ENCODE measurements at places on chromosomes 13 and 19.

DNA sequence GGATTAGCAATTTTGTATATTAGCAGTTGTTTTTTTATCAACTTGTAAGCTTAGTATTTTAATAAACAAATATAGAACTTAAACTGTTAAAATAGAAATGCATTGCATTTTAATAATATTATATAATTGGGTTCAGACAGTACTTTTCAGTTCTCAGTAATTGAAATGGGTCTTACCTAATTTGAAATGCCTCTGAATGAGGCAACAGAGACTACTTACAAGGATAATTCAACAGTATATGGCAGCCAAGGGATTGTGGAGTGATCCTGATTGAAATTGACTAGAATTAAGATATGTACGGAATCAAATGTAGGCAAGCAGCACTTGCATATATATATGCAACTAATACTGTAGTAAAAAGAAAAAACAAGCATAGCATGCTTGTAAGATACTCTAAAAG, 1503.9 kb upstream of the MIR17HG start:
- DNase-seq, result no peak

GRCh38 chr19:369876-370275, 25.3 kb upstream of the MIER2 start:
- no peak for DNase-seq

DNA sequence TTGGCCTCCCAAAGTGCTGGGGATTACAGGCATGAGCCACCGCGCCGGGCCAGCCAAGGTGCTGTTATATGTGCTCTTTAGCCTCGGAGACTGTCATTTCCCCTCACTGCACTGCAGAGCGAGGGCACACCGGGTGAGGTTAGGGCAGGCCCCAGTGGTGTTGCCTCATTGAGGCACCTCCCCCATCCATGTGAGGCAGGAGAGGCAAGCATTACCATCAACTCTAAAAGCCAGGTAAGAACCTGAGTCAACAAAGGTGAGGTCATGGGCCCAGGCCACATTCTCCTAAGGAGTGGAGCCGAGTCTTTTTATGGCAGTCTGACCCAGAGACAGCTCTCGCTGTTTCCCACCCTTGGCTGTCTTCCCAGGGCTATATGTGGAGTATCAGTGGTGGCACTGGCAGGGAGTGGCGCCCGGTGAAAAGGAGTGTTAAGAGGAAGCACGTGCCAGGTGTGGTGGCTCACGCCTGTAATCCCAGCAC, 10.9 kb downstream of the B3GNT8 start:
- DNase-seq, result no peak

- DNase-seq, result no peak
These were observed 277.6 kb downstream of the SLITRK6 start for GRCh38 chr13:85521657-85522056.

- no peak for DNase-seq
These were observed 13.8 kb upstream of the ZNF846 start for GRCh38 chr19:9782338-9782737.

DNA sequence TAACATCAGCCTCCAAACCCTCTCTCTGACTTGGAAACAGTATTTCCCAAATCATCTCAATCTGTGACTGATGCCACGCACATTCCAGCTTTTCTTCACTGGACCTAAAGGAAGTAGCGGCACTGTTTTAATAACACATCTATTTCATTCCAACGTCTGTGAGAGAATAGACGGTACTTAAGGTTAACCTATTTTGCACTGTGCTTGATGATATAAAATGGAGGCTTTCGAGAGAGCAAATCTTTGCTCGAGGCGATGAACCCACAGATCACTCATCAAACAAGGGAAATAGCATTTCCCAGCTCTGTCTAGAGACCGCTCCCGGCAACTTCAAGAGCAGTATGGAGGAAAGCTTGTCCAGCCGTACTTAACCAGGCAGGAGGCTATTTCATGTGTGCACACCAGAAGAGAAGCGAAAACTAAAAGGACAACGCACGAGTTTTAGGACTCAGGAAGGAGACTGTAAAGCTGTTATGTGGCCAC, 2.9 kb downstream of the UBL3 start:
- no peak for DNase-seq

- no peak for DNase-seq
These were observed 55.8 kb upstream of the ATP12A start for GRCh38 chr13:24624363-24624762.

DNA sequence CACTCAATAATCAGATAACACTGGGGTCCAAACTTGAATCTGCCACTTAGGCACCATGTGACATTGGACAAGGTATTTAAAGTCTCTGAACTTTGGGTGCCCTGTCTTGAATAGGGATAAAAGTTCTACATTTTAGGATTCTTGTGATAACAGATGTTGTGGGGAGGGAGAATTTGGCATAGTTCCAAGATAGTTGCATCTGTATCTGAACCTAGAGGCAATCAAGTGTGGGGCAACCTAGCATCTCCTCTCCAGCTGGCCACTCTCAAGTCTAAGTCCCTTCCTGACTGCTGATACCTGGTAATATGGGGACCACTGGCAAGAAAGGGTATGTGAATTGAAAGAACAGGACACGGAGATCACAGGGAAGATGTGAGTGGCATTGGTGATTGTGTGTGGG, 256.1 kb downstream of the FOXO1 start:
- DNase-seq, result no peak

DNA sequence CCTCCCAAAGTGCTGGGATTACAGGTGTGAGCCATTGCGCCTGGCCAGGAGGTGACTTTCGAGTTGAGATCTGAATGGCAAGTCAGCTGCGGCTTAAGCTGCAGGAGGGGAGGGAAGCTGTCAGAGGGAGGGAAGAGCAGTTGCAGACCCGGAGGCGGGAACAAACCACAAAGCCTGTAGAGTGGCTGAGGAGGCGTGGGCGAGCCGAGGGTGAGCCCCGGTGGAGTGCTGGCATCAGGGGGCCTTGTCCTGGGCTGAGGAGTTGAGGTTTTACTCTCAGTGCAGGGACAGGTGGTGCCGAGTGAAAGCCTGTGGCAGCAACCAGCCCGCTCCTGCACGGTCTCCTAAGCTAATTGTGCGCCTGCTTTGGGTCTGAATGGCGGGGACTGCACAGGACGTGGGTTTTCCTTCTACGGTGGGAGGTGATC, 24.2 kb downstream of the PPP1R37 start:
- DNase-seq, result no peak

DNA sequence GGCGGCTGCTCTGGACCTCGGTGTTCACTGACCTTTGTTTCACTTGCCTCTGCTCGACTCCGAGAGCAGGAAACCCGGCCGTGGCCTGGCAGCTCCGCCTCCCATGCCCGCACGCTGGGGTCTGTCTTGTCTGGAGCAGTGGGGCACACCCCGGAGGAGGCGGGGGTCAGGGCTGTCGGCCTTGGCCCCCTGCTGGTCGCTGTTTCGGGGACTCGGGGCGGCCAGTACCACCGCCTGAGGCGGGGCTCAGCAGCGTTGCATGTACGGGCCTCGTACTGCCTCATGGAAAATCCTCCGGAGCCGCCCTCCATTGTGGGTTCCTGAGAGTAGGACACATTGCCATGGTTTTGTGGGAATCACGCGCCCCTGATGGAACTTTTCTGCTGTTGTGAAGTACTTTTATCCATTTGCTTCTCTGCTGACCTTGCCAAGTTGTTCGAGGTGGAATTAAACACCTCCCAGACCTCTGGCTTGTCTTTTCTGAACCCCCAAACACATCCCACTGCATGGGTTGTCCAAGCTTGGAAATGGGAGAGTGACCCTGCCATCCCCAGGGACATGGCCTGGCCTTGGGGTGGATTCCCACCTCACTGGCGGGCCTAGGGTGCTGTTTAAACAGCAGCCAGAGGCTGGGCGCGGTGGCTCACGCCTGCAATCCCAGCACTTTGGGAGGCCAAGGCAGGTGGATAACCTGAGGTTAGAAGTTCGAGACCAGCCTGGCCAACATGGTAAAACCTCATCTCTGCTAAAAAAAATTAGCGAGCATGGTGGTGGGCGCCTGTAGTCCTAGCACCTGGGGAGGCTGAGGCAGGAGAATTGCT, 5.5 kb upstream of the NDUFS7 start:
- DNase-seq, result no peak

DNA sequence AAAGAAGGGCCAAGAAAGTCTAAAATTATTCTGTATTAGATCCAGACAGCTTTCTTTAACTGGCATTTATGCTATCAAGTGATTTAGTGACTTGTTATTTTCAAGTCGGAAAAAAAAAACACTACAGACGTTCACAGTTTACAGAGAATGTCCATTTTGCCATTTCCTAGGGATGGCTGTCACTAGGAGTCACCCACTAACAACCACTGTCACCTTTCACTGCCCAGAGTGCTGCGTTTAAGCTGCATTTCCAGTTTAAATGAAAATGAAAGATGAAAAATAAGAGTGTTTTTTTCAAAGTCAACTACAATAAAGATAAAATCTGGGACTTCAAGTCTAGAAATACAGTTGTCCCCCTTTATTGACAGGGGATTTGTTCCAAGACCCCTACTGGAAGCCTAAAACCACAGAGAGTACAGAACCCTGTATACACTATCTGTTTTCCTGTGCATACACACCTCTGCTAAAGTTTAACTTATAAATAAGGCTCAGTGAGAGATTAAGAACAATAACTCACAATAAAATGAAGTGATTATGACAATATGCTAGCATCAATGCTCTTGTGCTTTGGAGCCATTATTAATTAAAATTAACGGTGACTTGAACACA, 112.5 kb downstream of the SACS start:
- no peak for DNase-seq

- DNase-seq, result no peak
These were observed 8.7 kb upstream of the RELB start for GRCh38 chr19:44992336-44993163.

DNA sequence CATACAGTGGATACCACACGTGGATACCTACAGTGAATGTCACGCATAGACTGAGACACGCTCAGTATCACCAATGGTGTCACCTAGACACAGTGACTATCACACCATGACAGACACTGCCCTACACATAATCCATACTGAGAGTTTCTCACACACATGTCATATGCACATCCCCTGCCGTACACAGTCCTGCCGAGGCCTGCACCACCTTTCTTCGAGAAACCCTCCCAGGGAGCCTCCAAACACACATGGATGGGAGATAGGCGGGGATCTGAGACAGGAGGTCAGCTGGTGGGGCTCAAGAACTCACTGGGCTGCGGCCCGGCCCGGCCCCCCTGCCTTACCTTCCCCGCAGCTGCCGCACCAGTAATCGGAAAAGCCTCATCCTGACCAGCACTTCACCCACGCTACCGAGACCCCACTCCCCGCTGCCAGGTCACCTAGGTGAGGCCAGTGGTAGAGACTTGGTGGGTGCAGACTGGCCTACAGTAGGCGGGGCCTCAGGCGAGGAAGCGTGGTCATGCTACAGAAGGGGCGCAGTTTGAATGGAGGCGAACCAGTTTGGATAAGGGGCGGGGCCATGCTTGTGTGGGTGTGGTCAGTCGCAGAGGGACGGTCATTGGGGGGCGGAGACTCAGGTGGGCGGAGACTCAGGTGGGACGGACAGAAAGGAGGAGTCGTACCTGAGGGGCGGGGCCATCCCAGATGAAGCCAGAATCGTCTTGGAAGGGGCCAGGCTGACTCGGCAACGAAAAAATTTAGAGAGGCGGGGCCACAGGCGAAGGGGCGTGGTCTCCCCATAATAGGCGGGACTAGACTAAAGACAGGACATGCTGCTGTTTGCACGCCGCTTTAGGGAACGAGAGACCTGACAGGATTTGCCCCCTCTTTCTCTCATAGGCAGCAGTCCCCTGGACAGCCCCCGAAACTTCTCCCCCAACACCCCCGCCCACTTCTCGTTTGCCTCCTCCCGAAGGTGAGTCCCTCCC, 2.1 kb downstream of the MAST1 start:
- DNase-seq, result peak; percentile 91

GRCh38 chr19:40157059-40157458, 34.2 kb upstream of the MAP3K10 start:
- no peak for DNase-seq

DNA sequence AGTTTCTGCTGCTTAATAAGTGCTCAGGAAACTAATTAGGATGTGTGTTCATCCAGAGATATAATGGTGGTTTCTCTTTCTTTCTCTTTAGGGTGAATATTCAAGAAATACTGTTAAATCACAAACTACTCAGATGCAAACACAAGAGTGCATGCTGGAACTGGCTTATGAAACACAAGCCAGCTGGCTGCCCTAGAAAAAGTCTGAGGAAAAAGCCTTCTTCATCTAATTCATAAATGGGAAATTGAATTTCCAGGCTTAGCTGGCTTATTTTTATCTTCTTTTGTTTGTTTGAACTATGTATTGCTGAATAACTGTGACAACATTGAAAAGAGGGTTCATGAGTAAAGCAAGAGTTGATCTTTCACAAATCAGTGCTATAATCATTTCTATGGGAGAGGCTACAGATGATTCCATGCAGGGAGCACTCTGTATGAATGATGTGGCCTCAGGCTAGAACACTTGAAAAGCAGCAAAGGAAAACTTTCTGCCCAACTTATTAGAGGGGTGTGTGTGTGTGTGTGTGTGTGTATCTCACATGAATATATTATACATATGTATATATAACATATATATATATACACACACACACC, 69.8 kb upstream of the SCEL start:
- no peak for DNase-seq

DNA sequence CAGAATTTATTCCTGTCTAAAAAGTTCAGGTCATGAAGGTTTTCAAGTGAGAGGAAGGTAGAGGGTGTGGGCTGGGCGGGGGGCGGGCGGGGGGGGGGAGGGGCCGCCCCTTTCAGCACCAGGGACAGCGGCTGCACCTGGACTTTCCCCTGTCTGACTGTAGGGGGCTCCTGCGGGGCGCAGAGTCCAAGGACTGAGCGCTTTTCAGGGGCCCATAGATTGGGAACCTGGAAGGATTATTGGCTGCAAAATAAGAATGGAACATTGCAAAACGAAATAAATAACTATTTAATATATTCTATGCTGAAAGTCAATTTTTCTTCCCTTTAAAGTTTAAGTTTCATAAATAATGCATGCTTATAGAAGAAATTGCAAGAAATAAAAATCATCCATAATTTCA, 8.9 kb upstream of the CYP4F3 start:
- peak; percentile 52 for DNase-seq

DNA sequence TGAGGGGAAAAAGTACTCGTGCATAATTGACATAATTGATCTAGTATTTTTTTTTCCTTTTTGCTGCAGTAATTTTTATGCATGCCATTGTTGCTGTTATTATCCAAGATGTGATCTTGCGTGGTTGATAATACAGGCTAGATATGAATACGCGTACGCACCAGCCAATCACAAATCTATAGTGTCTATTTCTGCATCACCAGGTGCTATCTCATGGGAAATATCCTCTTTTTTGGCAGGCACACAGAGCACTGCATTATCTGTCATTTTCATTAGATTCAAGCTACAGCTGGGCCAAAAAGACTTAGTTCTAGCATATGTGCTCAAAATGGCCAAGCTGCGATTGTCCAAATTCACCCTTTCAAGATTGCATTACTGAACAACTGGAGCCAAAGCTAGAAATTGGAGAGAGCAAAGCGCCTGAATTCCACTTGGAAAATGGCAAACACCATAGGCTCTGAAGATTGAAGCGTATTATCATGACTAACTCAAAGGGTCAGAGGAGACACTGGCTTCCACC, 181.1 kb downstream of the TSHZ3 start:
- DNase-seq, result no peak

- DNase-seq, result no peak
These were observed 49.0 kb upstream of the OXGR1 start for GRCh38 chr13:97043302-97043701.
